ENCODE measurements at places on chromosomes 2 and 18. TPM values are rescaled to one million over a fixed set of nuclear protein-coding genes. Genes with fewer than 3 reads are reported as not detected.

DNA sequence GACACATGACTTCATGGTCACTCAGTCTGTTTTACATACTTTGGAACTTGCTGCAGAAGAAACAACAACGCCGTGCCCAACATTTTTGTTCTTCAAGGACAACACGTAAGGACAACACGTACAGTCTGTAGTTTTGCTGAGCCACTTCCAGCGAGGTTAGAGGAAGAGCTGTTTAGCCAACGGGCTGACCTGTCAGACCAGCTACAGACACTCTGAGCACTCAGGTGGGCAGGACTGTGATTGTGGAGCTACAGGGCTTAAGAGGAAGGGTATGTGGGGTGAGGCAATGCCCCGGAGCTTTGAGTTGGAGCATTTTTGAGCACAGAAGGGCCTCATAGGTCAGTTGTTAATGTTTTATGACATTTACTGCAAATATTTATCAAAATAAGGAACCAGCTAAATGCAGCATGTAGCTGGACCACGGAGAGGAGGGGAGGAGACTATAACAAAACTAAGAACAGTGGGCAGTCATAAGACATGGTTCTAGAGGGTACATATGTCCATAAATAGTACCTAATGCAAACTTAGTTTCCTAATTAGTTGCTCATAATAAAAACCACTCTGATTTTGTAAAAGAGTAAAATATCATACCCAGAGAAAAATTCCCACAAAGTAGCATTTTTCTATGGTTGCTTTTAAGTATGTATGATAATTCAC lies 26.3 kb upstream of the NPC1 start:
- DNase-seq, result no peak

DNA sequence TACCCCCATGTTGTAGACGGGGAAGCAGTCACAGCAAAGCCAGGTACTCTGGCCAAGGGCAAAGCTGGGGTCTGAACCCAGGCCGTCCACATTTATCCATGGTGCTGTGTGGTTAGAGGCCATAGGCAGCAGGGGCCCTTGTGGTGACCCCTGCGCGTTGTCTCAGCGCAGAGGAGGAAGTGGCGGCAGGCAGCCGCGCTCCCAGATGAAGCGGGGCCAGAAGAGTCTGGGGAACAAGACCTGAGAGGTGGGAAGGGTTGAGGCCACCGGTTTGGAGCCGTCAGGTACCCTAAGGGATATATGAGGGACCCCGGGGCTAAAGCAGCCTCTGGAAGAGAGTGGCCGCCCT lies 770 bp downstream of the ZNF396 start:
- DNase-seq, result no peak

- DNase-seq, result no peak
Observed at GRCh38 chr2:66442516-66443185, 7.7 kb downstream of the MEIS1 start.

DNA sequence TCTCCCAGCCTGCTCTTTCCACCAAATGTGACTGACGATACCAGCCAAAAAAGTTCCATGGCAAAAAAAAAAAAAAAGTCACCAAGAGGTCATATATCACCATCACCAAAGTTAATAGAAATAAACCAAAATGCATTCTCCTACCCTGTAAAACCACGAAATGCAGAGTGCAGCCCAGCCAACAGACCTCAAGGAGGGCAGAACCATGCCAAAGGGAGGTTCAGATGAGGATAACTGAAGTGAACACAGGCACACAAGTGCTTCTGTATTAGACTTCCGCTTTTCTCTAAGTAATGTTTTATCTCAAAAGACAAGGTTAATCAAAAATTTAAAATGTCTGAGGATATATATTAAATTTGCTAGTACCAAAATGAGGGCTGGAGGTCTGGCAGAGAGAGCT lies 5.5 kb downstream of the SERPINE2 start:
- no peak for DNase-seq

HOXD3 gene
- total RNA-seq, result 1.0 TPM

CCDC150 gene
- total RNA-seq, result 1.5 TPM

FIGN gene
- total RNA-seq, result 16.4 TPM

STAT4 gene
- 37.8 TPM for total RNA-seq
